Lung (tissue), 17 donors: ENCODE measurements at places on chromosomes 2 and 18.

GRCh38 chr2:121165038-121165542 is 119.9 kb downstream of the TFCP2L1 start:
- no peak for DNase-seq

DNA sequence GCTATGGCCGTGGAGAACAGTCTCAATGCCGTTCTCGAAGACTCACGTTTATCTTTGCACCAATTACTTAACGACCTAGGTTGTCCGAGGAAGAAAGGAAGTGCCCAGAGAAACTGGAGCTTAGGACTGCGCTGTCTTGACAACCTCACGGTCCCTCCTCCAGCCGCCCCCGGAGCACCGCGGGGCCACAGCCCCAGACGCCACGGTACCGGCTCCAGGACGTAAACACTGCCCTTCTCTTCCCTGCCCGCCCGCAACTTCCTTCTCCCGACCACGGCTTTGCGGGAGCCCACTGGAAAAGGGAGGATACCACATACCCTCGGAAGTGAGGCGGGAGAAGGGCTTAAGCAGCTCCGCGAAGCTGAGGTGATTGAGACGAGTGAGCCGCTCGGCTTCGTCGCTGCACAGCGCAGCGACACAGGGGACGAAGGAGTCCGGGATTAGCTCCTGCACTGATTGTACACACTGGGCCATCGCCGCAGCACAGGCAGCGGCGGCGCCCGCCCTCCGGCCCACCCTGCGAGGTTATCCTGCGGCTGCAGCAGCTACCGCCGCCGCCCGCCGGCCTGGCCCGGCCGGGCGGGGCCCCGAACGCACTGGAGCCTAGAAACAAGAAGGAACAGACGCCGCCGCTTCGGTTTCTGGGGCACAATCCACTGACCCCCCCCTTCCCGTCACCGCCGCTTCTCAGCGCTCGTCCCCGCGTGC is 483 bp downstream of the TRAPPC8 start:
- peak; percentile 45 for DNase-seq

DNA sequence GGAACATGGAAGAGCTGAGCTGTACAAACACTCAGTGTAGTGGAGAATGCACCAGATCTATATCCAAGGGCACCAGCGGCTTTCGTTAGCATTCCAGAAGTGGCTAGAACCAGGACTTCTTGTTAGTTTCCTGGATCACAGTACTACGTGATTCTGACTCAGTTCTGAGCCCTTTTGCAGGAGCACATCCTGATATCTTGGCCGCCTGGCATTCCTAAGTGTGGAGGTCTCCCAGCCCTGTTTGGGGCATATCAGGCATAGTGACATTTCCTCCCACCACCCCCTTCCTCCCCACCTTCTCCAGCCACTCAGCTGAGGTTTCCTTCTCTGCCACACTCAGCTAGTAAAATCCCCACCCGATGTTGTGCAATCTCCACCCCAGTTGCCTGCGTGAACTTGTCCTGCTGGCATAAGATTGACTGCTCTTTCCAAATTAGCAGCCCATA is 63.4 kb downstream of the BMP10 start:
- DNase-seq: no peak

DNA sequence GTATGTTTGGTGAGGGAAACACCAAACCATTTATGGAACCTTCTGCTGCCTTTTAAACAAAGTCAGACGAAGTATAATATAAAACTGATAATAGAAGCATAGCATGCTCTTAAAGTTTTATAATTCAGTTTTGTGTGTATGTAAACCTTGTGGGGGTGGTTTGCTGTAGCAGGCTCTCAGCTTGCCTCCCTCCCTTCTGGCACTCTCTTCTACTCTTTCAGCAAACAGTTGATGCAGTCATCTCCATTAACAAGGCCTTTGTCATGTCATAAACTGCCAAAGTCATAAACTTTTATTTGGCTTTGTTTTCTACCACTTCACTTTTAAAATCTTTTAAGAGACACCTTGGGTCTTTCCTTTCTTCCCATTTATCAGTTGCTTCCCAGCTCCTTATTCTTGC is 448.2 kb upstream of the SETBP1 start:
- DNase-seq: no peak

- no peak for DNase-seq
These were observed 68.6 kb downstream of the CCDC138 start for GRCh38 chr2:108855194-108855593.

DNA sequence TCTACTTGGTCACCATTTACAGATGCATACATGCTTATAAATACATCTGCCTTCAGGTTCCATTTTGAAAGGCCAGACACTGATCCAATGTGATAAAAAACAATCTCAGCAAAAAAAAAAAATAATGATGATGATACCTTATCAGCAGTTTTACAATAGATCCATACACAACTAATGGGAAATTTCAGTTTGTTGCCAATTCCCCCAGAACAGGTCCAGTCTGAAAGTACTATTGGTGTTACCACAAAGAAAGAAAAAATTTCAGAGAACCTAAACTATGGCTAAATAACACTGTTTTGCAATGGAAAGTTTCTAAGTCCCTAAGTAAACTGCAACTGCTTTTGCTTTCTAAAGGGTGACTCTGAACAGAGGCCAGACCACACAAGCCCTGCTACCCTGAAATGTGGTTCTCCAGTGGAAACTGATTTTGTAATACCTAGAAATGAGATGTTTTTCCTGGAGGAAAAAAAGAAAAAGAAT is 54.1 kb downstream of the LPIN2 start:
- DNase-seq: no peak

DNA sequence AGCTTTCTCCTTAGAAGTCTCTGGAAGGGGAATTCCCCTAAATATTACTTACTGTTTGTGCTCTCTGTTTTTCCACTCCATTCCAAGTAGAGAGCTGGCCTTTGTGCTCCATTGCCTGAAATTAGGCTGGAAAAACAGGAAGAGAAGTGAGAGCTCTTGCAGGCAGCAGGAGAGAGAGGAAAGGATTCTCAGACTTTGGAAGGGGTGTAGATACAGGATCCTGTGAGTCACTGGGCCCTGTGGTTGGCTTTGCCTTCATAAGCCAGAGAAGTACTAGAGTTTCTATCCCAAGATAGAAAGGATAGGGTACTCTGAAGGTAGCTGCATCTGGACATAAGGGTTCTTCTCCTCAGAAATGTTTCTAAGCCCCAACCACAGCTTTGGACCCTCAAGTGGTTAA is 188.9 kb downstream of the CMPK2 start:
- DNase-seq: no peak

DNA sequence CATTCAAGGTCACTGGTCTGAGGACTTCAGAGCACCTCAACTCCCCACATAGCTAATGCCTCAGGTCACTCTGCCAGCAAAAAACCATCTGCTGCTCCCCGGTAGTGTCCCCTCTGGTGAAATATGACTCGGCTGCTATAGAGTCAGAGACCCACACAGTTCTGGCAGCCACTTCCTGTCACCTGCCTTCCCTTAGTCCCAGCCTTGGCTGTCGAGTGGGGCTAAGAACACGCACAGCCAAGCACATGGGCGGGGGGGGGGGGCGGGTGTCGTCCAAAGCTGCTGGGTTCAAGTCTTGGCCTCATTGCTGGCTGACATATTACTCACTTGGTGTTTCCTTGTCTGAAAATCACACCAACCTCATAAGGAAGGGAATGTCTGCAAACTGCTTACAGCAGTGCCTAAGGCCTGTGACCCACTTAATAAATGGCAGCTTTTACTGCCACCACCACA is 37.5 kb downstream of the POLR1A start:
- DNase-seq: no peak

DNA sequence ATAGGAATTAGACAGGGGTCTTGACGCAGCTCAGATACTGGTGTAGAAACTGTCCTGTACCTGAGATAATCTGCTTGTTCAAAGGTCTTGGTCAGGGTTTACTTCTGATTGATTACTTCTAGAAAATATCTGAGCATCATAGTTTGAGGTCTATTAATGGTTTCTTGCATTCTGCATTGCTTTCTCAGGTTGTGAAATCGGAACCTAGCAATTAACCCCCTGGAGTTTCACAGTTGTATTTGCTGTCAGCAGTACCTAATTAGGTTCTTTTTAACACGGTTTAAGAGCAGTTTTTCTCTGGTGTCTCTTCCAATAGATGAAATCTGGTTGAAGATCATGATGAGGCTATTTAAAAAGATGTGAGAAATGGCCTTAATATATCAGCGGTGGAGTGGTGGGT is 428.6 kb upstream of the SYT4 start:
- no peak for DNase-seq

DNA sequence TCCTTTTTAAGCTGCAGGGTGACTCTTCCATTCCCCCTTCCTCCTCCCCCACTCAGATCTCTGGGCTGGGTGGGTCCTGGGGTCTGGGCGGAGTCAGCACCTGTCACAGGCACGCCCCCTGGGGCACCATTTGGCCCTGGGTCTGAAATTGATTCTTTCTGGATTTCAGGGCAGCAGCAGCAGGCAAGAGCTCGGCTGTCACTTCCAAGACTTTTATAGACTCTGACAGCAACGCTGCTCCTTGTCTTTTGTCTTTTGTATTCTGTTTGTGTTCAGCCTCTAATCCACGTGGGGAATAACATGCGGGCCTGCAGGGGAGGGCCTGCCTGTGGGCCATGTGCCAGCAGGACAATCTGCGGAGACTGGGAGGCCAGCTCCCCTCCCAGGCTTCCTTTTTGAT is 3.9 kb downstream of the BOD1L2 start:
- DNase-seq: no peak

- DNase-seq: no peak
These were observed 53.3 kb upstream of the CCDC195 start for GRCh38 chr2:224769489-224769888.

DNA sequence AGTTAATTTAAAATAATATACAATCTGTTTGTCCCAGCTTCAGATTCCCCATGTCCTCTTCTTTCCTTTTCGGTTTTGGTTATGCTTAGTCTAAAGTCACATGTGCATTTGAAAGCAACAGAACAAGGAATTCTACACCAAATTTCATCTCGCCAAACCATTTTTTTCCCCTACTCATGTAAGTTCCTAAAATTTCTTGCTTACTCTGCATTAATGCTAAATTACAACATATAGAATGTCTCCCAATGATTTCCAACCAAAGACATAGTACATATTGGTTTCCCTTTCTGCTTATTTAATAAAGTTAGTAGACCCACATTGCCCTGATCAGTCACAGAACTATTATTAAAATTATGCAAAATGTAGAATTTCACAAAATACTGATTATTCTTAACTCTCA is 212.3 kb downstream of the ARHGAP15 start:
- no peak for DNase-seq

GRCh38 chr2:29759360-29759759 is 162.0 kb downstream of the ALK start:
- DNase-seq: peak; percentile 73

DNA sequence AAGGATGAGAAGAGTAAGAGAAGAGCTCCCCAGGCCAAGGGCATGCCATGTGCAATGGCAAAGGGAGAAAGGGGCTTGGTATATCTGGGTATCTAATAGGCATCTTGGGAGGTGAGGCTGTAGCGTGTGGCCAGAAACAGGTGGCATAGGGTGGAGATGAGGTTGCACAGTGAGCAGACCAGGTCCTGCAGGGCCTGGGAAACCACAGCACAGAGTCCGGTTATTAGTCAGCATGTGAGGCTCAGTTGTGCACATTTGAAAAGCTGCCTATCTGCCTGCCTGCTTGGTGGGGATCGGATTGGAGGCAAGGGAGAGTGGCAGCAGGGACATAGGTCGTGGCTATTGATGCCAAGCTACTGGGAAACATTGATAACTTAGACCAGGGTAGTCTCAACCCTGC is 190.6 kb downstream of the TPGS2 start:
- no peak for DNase-seq

DNA sequence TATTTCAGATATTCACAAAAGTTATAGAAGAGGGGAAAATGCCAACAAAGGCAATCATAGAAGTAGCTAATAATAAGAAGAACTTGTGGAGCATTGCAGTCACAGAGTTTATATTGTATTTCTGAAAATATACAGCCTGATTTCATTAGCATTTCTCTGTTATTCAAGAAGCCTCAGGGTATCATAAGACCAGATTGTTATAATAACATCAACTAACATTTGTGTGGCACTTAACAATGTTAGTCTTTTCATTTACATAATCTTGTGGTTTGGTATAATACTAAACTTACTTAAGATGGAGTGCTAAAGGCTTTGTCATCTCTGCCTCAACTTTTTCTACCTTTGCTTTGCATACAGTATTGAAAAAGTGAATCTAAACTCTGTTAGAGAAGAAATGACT is 61.6 kb upstream of the TACR1 start:
- DNase-seq: no peak

DNA sequence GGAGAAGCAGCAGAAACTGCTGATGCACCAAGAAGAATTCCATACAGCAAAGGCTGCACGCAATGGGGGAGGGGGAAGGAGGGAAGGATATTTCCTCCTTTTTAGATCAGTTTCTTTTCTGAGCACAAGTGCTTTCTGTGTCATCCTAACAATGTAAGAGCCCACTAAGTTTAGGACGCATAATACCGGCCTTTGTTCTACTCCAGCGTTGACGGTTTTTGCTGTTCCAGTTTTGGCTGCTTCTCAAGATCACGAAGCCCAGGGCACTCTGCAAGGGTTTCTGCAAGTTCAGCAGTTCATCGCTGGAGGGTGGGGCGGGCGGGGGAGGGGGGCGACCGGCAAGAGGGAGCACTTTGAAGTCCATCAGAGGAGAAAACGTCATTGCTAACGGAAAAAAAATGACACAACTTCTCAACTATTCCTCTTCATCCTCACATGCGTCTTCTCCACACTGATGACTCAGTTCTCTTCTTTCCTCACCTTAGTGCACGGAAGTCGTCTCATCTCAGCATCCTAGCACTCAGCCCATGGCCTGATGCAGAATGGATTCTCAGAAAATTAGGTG is 8.7 kb downstream of the FAM178B start:
- peak; percentile 61 for DNase-seq

- DNase-seq: no peak
These were observed 157.5 kb upstream of the ID2 start for GRCh38 chr2:8524388-8524787.

DNA sequence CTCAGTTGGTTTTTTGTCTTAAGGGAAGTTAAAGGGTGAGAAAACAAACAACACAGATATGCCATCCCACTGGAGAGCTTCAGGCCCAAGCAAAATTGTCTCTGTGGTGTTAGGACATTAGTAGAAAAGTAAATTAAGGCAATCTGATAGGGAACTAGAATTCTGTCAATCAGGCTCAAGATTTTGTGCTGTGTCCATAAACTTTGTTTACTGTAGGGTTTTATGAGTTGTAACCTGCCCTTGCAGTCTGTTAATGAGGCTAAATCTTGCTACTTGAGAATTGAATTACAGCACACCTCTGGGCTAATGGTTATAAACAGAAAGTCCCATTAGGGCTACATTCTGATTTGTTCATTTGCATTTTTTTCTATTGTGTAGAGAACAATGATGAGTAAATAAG is 78.0 kb upstream of the OTX1 start:
- no peak for DNase-seq

DNA sequence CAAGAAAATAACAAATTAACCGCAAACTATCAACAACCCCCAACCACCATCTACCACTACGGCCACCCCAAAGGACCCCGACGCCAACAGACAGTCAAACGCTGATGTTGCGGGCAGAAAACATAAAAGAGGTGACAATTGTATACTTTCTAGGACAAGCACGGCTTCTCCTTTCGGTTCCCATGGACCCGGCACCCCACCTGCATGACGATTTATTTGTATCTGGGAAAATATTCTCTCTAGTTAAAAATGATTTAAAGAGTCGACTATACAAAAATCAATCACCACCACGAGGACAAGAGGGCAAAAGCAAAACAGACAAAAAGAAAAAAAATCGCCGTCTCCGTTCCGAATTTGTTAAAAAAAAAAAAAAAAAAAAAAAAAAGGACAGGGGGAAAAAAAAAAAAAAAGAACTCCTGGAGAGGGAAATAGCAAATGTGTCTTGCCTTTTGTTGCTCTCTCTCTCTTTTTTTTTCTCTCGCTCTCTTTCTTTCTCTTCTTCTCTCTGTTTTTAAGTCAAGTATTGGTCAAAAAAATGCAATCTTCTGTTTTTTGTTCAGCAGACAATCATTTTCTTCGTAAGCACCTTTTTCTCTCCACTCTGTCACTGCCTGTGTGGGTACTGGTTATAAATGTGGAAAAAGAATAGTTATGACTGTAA is 3.6 kb downstream of the SIX3 start:
- no peak for DNase-seq
